ENCODE measurements at places on chromosomes 6 and 20.

- DNase-seq: no peak
Measured at GRCh38 chr6:119067091-119067490, 11.4 kb downstream of the FAM184A start.

DNA sequence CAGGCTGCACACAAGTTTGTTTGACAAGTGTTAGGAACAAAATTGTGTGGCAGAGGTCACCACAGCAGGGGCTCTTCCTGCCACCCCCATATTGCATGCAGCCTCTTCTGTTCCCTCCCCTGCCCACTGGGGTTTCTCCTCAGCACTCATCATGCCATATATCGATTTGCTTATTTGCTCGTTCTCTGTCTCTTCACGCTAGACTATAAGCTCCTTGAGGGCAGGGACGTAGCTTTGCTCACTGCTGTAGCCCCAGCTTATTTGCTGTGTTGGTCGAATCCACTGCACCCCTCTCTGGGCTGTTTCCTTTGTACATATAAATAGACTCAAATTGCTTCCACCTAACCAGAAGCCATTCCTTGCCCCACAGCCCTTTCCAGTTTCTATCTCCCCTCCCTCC lies 19.6 kb downstream of the MAS1 start:
- DNase-seq: no peak

- no peak for DNase-seq
Measured at GRCh38 chr20:10876558-10876957, 202.8 kb upstream of the JAG1 start.

- DNase-seq: no peak
Measured at GRCh38 chr20:33814238-33814712, 3.1 kb downstream of the CHMP4B start.

DNA sequence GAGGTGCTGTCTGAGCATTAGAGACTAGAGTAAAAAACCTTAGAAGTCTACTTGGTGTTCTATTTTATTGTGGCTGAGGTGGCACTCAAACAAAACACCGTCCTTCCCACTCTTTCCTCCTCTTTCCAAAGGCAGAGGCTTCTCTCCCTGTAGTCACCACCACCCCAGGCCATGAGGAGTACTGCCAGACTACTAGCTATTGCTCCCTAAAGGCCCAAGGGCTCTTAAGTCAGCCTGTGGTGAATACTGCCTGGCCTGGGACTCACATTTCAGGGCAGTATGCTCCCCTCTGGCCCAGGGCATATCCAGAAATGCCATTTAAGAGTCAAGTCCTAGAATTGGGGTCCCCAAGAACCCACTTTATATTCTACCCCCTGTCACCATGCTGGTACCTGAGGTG lies 309.7 kb upstream of the IMPG1 start:
- no peak for DNase-seq

GRCh38 chr20:18056174-18057100 lies 1.3 kb downstream of the OVOL2 start:
- DNase-seq: no peak

- DNase-seq: no peak
Measured at GRCh38 chr6:339480-339879, 47.2 kb downstream of the DUSP22 start.

DNA sequence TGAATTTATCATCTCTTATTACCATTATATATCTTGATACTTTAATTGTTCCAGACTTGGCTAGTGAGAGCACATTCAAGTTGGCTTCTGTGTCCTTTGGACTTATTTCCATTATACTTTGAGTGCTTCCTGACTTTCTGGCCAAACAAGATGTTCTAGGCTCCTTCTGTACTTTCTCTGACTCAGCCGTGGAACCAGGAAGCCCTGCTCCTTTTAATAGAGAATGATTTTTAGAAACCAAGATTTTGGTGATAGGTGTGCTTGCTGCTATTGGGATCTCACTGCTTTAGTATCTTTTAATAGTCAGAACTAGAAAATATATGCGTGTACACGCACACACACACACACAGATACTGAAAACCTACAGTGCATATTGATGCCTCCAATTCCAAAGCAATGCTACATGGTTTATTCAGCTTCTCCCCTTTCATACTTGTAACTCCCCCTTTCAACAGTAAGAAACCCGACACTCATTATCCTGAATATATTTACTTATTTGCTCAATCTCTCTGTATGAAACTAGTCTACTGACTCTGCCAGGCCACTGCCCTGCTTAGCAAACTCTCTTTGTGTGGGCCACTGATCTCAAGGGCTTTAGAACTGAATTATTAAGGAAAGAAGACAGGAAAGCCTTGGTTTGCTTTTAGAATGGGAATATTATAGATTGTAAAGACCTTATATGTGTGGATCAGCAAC lies 42.7 kb upstream of the EZR start:
- DNase-seq: no peak

DNA sequence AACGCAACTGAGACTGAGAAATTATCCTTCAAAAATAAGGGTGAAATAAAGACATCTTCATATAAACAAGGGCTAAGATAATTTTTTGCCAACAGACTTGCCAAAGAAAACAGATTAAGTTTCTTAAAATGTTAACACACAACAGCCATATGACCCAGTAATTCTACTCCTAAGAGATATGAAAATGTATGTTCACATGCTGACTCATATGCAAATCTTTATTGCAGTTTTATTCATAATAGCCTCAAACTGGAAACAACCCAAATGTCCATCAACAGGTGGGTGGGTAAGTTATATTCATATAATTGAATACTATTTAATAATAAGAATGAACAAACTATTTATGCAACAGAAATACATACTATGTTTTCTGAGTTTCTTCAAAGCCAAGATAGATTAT lies 140.1 kb downstream of the REV3L start:
- DNase-seq: no peak

- DNase-seq: no peak
Measured at GRCh38 chr6:33091957-33092356, 16.2 kb downstream of the HLA-DPB1 start.

GRCh38 chr20:9081423-9081966 lies 12.6 kb downstream of the PLCB4 start:
- DNase-seq: no peak

DNA sequence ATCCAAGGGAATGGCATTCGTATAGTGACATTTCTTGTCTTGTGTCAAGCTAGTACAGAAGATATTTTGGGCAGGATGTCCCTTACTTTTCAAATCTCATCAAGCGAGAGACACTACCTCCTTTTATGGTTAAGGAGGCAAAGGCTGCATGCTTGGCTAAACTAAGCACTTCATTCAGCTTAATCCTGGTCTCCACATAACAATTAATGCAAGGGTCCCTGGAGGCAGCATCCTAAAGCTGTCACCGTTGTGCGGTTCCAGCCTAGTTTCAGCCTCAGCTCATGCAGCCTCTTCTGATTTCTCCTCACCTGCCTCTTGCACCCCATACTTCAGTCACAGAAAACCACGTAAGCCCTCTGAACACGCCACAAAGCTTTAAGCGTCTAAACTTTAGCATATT lies 67.1 kb upstream of the SLC22A23 start:
- DNase-seq: no peak

GRCh38 chr20:53656293-53657202 lies 62.9 kb upstream of the ZNF217 start:
- DNase-seq: no peak

GRCh38 chr20:50304501-50304856 lies 113.8 kb downstream of the CEBPB start:
- DNase-seq: no peak

DNA sequence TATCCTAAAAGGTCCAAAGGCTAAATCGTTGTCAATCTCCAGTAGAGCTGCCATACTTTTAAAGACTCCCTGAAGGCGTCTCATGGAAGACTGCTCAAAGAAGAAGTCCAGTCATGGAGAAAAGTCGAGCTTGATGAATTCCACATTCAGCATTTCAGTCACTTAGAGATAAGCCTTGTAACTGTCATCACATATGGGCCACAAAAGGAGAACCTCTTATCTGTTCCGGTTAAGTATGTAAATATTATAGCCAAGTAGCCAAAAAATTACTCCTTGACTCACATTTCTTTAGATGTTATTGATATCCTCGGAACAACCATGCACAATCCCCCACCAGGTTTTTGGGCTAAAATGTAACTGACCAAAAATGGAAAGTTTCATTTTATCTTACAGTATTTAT lies 9.8 kb upstream of the CNKSR3 start:
- no peak for DNase-seq

- DNase-seq: no peak
Measured at GRCh38 chr6:49553384-49553783, 2.9 kb downstream of the C6orf141 start.

- DNase-seq: no peak
Measured at GRCh38 chr6:69942485-69942884, 76.1 kb downstream of the COL19A1 start.

GRCh38 chr6:45923831-45924391 lies 91.7 kb downstream of the CLIC5 start:
- peak; percentile 66 for DNase-seq

GRCh38 chr6:143838395-143838794 lies 4.7 kb upstream of the LTV1 start:
- DNase-seq: no peak

- DNase-seq: no peak
Measured at GRCh38 chr20:31870726-31871617, 538 bp downstream of the TTLL9 start.

DNA sequence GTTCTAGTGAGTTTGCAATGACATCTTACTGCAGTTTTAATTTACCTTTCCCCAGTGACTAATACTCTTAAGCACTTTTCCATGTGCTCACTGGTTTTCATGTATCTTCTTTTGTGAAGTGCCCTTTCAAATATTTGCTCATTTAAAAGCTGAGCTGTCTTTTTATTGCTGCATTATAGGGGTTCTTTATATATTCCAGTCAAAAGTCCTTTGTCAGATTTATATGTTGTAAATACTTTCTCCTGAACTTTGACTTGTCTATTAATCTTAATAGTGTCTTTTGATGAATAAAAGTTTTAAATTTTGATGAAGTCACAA lies 50.2 kb upstream of the ELOVL5 start:
- DNase-seq: peak; percentile 11

DNA sequence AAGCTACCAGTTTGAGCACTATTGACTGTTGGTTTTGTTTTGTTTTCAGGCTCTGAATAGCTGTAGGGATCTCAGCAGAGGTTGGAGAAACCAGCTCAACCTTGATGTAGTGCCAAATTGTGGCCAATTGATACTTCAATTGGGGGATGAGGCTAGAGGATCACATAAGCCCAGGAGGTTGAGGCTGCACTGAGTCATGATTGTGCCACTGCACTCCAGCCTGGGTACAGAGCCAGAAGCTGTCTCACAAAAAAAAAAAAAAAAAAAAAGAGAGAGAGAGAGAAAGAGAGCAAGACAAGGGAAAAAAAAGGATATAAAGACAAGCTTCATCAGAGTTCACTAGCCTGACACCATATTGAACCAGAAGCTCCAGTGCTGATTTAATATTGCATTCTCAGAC lies 702.1 kb downstream of the FRK start:
- DNase-seq: no peak

DNA sequence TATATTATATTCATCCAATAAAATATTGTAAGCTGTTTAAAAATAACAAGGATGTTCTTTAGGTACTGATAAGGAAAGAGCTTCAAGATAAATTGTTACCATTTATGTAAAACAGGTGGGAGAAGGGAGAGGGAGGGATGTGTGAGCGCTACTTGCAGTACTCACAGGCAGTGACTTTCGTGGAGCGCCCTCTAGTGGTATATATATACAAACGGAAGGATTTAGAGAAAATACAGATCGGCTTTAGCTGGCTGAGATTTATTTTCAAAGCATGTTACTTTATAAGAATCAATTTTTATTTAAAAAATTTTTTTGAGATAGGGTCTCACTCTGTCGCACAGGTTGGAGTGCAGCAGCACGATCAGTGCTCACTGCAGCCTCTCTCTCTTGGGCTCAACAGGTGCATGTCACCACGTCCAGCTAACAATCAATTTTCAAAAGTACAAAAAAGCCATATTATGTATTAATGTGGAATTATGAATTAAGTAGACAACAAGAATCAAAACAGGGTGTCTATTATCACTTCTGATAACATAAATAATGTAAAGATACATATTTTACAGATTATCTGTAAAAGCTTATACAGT lies 3.3 kb upstream of the MOG start:
- no peak for DNase-seq

GRCh38 chr6:116420341-116420740 lies 40.8 kb upstream of the CALHM6 start:
- no peak for DNase-seq

GRCh38 chr6:110650755-110651154 lies 164.5 kb downstream of the CDK19 start:
- DNase-seq: no peak

DNA sequence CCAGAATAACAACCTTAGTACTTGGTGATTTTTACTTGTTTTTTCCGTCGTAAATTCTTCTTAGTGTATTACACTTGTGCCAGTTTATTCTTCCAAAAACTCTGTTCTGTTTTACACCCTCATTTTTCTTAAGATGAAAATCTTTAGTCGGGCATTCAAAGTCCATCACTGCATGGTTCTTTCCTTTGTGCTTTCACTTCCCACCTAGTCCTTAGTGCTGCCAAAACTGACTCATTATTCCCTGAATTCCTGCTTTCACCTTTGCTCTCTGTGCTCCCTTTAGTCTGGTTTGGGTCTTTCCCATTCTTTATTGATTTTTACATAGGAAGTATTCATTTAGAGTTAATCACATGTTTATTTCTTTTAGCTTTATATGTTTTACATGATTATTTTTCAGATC lies 3.3 kb downstream of the TRMT11 start:
- DNase-seq: no peak

GRCh38 chr6:136566007-136566487 lies 15.8 kb upstream of the MAP7 start:
- DNase-seq: no peak

DNA sequence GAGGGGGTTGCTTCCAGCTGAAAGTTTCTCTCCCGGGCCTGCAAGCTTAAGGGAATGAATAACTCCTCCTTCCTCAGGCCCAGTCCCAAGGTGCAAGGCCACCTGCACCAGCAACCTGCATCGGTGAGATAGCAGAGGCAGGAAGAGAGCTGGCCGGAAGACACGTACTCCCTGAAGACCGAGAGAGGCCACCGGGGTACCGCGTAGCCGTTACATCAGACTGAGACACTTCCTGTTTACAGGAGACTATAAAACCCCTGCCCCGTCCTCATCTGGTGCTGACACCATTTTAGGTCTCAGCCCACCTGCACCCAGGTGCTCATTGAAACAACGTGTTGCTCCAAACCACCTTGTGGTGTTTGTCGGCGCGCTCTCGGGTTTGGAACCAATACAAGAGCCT lies 60.5 kb upstream of the PRND start:
- DNase-seq: no peak

DNA sequence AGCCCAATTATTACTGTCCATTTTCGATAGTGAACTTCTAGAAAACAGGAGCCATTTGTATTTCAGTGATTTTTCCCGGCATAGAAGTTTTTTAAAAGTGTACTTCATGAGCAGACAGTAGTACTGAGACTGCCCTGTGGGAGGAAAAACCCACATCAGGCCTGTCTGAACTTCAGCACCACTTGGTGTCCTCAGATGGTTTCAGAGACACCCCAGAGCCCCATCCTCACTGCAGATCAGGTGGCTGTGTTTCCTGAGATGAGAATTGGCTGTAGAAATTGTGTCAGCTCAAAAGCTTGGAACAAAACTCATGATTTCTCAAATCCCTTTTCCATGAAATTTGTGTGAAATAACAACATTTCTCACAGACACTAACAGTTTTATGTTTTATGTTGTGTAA lies 110.0 kb upstream of the RIN2 start:
- no peak for DNase-seq
